ENCODE measurements at places on chromosomes 4 and X.

- H3K36me3 ChIP-seq: no peaks in the 10 kb centered on the region
- H3K27ac ChIP-seq: no peak overlapping the region
- no peaks in the 10 kb centered on the region for H3K27me3 ChIP-seq
- no peak overlapping the region for H3K4me3 ChIP-seq
Observed at GRCh38 chrX:39749728-39750127, 348.0 kb downstream of the BCOR start.

GRCh38 chr4:169234137-169234855 is 36.5 kb downstream of the SH3RF1 start:
- peaks cover 5% of the 10 kb centered on the region for H3K27me3 ChIP-seq
- H3K4me1 ChIP-seq: no peaks in the 10 kb centered on the region
- DNase-seq: no peak
- H3K27ac ChIP-seq: no peak overlapping the region
- no peak overlapping the region for H3K4me3 ChIP-seq
- no peaks in the 10 kb centered on the region for H3K36me3 ChIP-seq

GRCh38 chr4:42225286-42225685 is 72.8 kb upstream of the BEND4 start:
- DNase-seq: no peak
- H3K4me3 ChIP-seq: no peak overlapping the region
- H3K36me3 ChIP-seq: no peaks in the 10 kb centered on the region
- no peak overlapping the region for H3K27ac ChIP-seq
- H3K27me3 ChIP-seq: no peaks in the 10 kb centered on the region

DNA sequence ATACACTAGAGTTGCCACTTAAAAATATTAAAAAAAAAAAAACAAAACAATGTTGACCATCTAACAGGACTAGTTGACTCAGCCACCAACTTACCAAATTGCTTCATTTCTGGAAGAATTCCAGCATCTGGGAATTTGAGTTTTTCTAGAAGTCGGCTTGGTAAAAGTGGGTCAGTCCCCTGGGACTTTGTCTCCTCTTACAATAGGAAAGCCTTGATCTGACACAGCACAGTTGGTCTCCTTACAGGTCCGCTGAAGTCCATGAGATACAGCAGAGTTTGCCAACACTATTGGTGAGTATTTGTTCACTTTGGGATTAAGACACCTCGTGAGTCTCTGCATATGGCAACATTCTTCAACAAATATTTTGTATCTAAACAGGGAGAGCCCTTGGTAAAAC is 18.2 kb upstream of the DDIT4L start:
- no peak overlapping the region for H3K27ac ChIP-seq
- DNase-seq: no peak
- no peaks in the 10 kb centered on the region for H3K36me3 ChIP-seq

DNA sequence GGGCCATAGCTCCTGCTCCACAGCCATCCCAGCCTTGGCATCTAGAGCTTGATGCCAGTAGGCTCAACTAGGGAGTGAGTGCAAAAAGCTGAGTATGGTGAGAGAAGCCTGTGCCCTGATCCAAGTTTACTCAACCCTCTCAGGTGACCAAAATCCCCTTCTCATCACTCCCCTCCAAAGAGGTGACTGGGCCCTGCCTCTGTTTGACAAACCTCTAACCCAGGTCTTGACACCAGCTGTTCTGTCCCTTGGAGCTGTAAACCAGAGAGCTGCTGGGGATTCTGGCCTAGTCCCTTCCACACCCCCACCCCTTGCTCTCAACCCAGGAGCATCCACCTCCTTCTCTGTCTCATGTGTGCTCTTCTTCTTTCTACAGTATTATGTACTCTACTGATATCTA is 73.5 kb downstream of the MSN start:
- no peak for DNase-seq
- peak overlapping the region; percentile 40 for H3K27ac ChIP-seq
- H3K36me3 ChIP-seq: peaks cover 83% of the 10 kb centered on the region
- no peaks in the 10 kb centered on the region for H3K27me3 ChIP-seq
- H3K4me1 ChIP-seq: peaks cover 34% of the 10 kb centered on the region

- peaks cover 6% of the 10 kb centered on the region for H3K27me3 ChIP-seq
- H3K4me1 ChIP-seq: peaks cover 12% of the 10 kb centered on the region
- no peaks in the 10 kb centered on the region for H3K36me3 ChIP-seq
Observed at GRCh38 chr4:77204621-77205020, 47.6 kb downstream of the CCNG2 start.

DNA sequence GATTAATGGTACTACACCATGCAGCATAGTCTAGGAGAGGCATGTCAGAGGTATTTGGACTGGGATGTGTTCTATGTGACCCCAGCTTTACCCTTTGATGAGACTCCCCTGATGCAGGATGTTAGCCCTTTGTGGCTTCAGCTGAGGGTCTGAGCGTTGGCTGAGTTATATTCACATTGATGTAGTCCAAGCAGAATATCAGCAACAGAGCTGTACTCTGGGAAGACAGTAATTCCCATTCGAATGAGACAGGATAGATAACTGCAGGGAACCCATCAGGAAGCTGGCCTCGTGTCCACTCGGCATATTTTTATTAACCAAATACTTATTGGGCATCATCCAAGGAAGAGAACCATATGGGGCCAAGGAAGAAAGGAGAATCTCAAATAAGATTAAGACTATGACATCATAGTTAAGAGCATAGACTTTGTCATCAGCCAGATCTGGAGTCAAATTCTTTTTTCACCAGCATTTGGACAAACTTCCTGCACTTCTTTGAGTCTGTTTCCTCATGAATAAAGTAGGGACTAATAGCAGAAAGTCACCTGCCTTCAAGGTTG is 198.1 kb downstream of the SOWAHB start:
- H3K27ac ChIP-seq: no peak overlapping the region
- no peak overlapping the region for H3K4me3 ChIP-seq
- no peaks in the 10 kb centered on the region for H3K36me3 ChIP-seq
- peaks cover 18% of the 10 kb centered on the region for H3K4me1 ChIP-seq
- H3K27me3 ChIP-seq: peaks cover 15% of the 10 kb centered on the region
- DNase-seq: no peak

DNA sequence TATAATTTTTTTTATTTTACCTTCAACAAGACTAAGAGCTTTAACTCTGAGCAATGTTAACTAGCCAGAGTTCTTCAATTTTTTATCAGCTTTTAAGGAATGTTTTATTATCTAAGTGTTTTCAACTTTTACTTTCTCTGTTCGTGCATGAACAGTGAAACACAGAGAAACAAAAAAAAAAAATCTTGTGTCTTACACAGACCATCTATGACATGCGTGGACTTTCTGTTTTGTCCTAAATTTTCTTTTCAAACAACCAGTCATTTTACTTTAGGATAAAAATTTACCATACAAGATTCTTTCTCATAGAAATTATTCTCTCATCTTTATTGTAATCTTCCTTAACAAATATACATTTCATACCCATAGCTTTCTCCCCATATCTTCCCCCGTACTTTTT is 731.9 kb upstream of the PCDH10 start:
- no peaks in the 10 kb centered on the region for H3K4me1 ChIP-seq
- H3K4me3 ChIP-seq: no peak overlapping the region
- H3K27ac ChIP-seq: no peak overlapping the region
- H3K36me3 ChIP-seq: no peaks in the 10 kb centered on the region
- no peaks in the 10 kb centered on the region for H3K27me3 ChIP-seq

GRCh38 chrX:133401536-133401935 is 13.8 kb downstream of the GPC4 start:
- no peak overlapping the region for H3K27ac ChIP-seq
- no peak overlapping the region for H3K4me3 ChIP-seq
- no peaks in the 10 kb centered on the region for H3K27me3 ChIP-seq
- no peak for DNase-seq

DNA sequence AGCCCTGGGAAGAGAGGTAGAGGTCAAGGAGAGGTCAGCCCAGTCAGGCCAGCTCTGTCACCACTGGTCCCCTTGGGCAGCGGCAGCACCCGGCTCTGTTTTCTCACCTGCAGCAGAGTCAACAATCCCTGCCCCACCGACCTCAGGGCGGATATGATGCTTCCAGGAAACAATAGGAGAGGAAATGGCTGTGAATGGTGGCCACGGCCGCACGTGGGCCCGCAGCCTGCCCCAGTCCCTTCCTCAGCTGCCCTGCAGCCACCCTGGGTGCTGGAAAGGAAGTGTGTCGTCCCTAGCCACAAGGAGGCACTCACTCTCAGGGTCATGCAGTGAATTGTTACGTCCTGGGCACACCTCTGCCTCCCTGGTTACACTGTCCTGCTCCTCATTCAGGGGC is 92.5 kb upstream of the ENPP6 start:
- H3K4me3 ChIP-seq: no peak overlapping the region
- peak; percentile 64 for DNase-seq
- peak overlapping the region; percentile 81 for H3K27ac ChIP-seq
- H3K27me3 ChIP-seq: no peaks in the 10 kb centered on the region
- peaks cover 65% of the 10 kb centered on the region for H3K4me1 ChIP-seq

GRCh38 chrX:17669891-17670290 is 67.4 kb upstream of the SCML1 start:
- no peaks in the 10 kb centered on the region for H3K27me3 ChIP-seq
- no peak for DNase-seq
- no peaks in the 10 kb centered on the region for H3K4me1 ChIP-seq
- H3K27ac ChIP-seq: no peak overlapping the region

GRCh38 chr4:153950100-153950979 is 161.5 kb upstream of the SFRP2 start:
- peak overlapping the region; percentile 9 for H3K27ac ChIP-seq
- peaks cover 17% of the 10 kb centered on the region for H3K4me1 ChIP-seq
- H3K27me3 ChIP-seq: peaks cover 28% of the 10 kb centered on the region
- H3K36me3 ChIP-seq: no peaks in the 10 kb centered on the region

DNA sequence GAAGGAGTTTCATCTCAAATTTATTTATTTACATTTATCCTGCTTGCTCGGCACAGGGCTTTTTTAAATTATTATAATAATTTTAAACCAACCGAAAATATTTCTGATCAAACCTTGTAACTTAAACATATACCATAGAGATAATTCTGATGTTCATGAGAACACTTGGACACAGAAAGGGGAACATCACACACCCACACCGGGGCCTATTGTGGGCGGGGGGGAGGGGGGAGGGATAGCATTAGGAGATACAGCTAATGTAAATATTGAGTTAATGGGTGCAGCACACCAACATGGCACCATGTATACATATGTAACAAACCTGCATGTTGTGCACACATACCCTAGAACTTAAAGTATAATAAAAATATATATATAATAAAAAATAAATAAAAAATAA is 2.9 kb downstream of the ANXA5 start:
- H3K4me1 ChIP-seq: peaks cover 35% of the 10 kb centered on the region
- no peak for DNase-seq
- no peak overlapping the region for H3K27ac ChIP-seq
- peaks cover 14% of the 10 kb centered on the region for H3K27me3 ChIP-seq

DNA sequence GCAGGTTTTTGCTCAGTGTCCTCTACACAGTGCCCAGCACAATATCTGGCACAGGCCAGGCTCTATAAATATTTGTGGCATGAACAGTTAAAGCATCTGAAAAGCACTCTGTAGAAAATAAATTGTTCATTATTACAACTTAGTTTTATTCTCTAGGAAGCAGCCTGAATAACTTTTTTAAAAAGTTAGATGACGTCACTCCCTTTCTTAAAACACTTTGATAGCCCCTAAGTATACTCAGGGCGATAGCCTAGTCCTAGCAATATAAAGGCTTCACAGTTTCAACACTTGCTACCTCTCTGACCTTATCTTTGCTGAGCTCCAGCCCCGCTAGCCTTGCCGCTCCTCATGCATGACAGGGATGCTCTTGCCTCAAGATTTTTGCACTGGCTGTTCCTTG is 80.6 kb downstream of the GPM6A start:
- no peaks in the 10 kb centered on the region for H3K36me3 ChIP-seq
- H3K4me3 ChIP-seq: no peak overlapping the region
- no peaks in the 10 kb centered on the region for H3K4me1 ChIP-seq
- no peaks in the 10 kb centered on the region for H3K27me3 ChIP-seq
- DNase-seq: no peak

GRCh38 chr4:22842360-22843018 is 149.8 kb downstream of the GBA3 start:
- H3K27me3 ChIP-seq: no peaks in the 10 kb centered on the region
- H3K36me3 ChIP-seq: no peaks in the 10 kb centered on the region
- H3K4me1 ChIP-seq: no peaks in the 10 kb centered on the region
- no peak overlapping the region for H3K4me3 ChIP-seq

DNA sequence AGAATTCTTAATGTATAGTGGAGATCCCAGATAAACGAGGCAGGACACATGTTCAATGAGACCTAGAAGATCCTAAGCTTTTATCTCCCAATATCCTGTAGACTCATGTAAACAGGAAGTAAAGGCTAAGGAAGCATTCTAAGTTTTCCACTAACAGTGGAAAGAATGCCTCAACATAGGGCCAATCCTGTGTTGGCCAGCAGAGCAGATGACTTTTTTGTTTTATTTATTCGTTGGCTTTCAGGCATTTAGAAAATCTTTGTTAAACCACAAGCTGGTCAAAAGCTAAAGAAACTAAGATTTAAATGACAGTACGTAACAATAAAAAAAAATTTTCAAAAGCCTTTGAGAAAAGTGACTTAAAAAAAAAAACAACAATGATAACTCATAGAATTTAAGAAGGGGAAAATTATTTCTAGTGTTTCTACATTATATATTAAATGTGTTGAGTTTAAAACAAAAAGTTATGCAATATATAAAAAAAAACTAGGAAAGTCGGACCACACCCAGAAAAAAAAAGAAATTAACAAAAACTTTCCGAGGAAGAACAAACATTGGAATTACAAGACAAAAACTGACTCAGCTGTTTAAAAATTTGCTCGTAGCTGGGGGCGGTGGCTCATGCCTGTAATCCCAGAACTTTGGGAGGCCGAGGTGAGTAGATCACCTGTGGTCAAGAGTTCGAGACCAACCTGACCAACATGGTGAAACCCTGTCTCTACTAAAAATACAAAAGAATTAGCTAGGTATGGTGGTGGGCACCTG is 759.3 kb downstream of the FSTL5 start:
- no peak for DNase-seq
- no peaks in the 10 kb centered on the region for H3K4me1 ChIP-seq
- no peaks in the 10 kb centered on the region for H3K36me3 ChIP-seq
- H3K27me3 ChIP-seq: no peaks in the 10 kb centered on the region
- no peak overlapping the region for H3K4me3 ChIP-seq
- H3K27ac ChIP-seq: no peak overlapping the region

GRCh38 chrX:139194571-139195280 is 335.8 kb upstream of the F9 start:
- H3K4me1 ChIP-seq: peaks cover 3% of the 10 kb centered on the region
- H3K27ac ChIP-seq: no peak overlapping the region
- DNase-seq: no peak
- no peaks in the 10 kb centered on the region for H3K36me3 ChIP-seq
